Fibroblast of upper back skin (primary cell): ENCODE measurements at places on chromosomes 3 and 15.

- DNase-seq: peak; percentile 60
Observed at GRCh38 chr3:62873761-62874710, 1.2 kb downstream of the CADPS start.

GRCh38 chr15:68553994-68554720, 24.6 kb upstream of the CORO2B start:
- peak; percentile 70 for DNase-seq

GRCh38 chr3:4448187-4448586, 18.9 kb downstream of the SUMF1 start:
- DNase-seq: no peak

DNA sequence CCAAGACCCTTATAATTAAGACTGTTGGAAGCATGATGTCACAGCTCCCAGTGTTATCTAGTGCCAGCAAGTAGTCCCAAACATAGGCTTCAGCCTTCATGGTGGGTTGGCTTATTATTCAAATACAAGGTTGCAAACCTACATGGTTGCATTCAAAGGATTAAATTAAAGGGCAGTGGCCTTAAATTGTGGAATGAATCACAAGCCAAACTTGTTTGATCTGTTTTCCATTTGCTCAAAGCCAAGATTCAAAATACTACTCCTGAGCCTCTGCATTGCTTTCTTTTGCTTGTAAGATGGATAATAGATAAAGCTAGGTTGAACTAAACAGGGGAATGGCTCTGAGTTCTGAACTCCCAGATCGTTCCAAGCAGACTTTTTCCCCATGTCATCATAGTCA, 52.4 kb upstream of the GNB4 start:
- no peak for DNase-seq

DNA sequence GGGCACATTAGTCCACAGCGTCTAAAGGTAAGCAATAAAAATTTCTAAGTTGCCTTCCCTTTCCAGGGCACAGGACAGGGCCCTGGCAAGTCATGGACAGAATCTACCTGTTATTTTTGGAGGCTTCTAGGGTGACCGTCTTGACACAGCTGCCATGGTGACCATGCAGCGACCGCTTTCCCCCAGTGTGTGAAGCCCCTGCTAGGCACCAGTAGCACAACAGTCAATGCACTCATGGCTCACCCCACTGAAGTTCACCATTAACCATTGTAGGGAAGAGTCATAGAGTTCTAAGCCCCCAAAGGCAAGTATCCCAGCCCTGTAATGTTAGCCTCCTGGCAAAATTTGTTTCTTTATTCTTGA, 43.8 kb upstream of the SLCO2A1 start:
- DNase-seq: no peak

- no peak for DNase-seq
Observed at GRCh38 chr3:184712248-184713039, 580 bp upstream of the MAGEF1 start.

- DNase-seq: no peak
Observed at GRCh38 chr3:105629718-105630117, 239.1 kb downstream of the CBLB start.

- no peak for DNase-seq
Observed at GRCh38 chr15:42178056-42178455, 21.6 kb upstream of the PLA2G4F start.

DNA sequence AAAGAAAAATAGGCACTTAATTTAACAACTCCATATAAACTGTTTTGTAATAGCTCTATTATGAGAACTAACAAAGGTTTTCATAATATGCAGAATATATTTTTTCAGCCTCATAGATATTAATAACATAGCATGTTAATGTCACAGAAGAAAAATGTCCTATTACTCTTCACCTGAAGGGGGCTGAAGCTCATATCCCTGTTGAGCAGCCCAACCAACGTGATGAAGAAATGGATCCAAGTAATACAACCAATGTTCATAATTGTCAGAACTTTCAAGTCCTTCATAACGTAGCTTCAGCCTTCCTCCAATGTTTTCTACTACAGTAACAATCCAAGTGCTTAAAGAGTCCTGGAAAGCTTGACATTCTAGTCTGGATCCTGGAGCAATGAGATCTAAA, 34.5 kb upstream of the STIMATE start:
- no peak for DNase-seq

DNA sequence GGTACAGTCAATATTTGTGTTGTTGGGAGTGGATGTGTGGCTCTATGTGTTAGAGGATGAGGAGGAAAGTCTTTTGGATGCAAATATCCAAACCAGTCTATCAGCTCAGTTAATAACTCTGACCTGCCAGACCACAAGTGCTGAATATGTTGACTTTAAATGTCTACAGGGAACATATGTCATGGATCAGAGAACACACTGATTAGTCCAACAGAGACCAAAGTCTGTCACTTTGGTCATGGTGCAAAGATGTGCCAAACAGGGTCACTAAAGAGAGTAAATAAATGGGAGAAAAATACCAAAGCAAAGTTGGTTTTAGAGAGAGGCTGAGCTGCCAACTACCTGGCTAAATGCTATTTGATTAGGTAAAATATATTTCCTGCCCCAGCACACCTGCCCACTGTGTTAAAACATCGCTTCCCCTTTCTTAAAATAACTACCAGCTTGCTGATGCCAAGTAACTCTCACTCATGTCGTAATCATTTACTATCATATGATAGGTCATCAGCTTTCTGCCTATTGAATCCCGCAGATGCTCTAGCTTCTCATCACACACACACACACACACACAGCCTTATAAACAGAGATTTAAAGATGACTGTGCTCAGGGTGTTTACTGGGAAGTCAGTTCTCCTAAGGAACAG, 173.3 kb downstream of the PDZRN3 start:
- no peak for DNase-seq
